Tibial artery (tissue), 4 donors: ENCODE measurements at places on chromosomes 2 and 18.

GRCh38 chr2:154343282-154343681 is 355.2 kb upstream of the KCNJ3 start:
- H3K27ac ChIP-seq: no peak overlapping the region
- H3K4me3 ChIP-seq: no peak overlapping the region
- no peaks in the 10 kb centered on the region for H3K4me1 ChIP-seq

GRCh38 chr18:62938487-62938886 is 223.1 kb downstream of the PHLPP1 start:
- H3K36me3 ChIP-seq: no peaks in the 10 kb centered on the region
- H3K27ac ChIP-seq: peak overlapping the region; percentile 72
- no peaks in the 10 kb centered on the region for H3K27me3 ChIP-seq
- no peak overlapping the region for H3K4me3 ChIP-seq
- peaks cover 21% of the 10 kb centered on the region for H3K4me1 ChIP-seq
- no peak for DNase-seq

DNA sequence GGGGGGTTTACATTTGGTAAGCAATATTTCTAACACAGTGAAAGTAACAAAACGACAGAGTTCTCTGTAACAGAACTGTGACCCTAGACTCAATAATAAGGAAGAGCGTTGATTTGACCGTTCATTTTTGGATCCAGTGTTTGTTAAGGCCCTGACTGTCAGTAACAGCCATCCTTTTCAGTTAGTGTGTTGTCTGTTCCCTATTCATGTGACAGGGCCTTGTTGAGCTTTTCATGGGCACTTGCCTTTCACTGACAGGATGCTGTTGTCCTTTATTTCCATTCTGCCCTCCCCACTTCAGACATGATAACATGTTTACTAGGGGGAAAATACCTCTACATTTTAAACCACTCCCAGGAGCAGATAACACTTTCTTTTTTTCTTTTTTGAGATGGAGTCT is 45.8 kb downstream of the MAP4K4 start:
- peak overlapping the region; percentile 41 for H3K27ac ChIP-seq
- H3K36me3 ChIP-seq: no peaks in the 10 kb centered on the region
- no peaks in the 10 kb centered on the region for H3K27me3 ChIP-seq
- no peak overlapping the region for H3K4me3 ChIP-seq
- no peak for DNase-seq
- peaks cover 53% of the 10 kb centered on the region for H3K4me1 ChIP-seq

- no peak overlapping the region for H3K4me3 ChIP-seq
- DNase-seq: no peak
- H3K27me3 ChIP-seq: no peaks in the 10 kb centered on the region
- H3K4me1 ChIP-seq: peaks cover 4% of the 10 kb centered on the region
These were observed 172.0 kb downstream of the MGAT5 start for GRCh38 chr2:134425724-134426496.

DNA sequence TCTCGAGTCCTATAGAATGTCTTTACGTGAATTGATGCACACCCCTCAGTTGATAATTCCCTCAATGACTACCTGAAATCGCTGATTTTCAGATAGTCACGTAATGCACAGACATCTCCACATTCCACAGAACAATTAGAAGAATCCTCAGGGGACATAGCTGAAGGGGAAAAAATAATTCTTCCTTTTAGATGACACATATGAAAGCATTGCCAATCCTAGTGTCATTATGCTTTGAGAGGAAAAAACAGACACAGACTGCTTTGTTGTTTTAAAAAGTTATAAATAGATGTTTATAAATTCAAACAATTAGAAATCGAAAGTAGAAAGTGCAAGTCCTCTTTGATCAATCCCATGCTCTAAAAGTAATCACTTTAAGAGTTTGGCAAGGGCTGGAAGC is 100.6 kb upstream of the FN1 start:
- peak overlapping the region; percentile 60 for H3K27ac ChIP-seq
- H3K36me3 ChIP-seq: no peaks in the 10 kb centered on the region
- no peaks in the 10 kb centered on the region for H3K27me3 ChIP-seq
- H3K4me3 ChIP-seq: no peak overlapping the region
- H3K4me1 ChIP-seq: peaks cover 51% of the 10 kb centered on the region

GRCh38 chr2:165796129-165796528 is 2.1 kb upstream of the GALNT3 start:
- no peak overlapping the region for H3K27ac ChIP-seq
- no peaks in the 10 kb centered on the region for H3K36me3 ChIP-seq
- H3K27me3 ChIP-seq: no peaks in the 10 kb centered on the region
- DNase-seq: no peak
- H3K4me1 ChIP-seq: peaks cover 5% of the 10 kb centered on the region

- no peaks in the 10 kb centered on the region for H3K27me3 ChIP-seq
- no peak overlapping the region for H3K27ac ChIP-seq
- H3K4me1 ChIP-seq: no peaks in the 10 kb centered on the region
- H3K36me3 ChIP-seq: no peaks in the 10 kb centered on the region
These were observed 417.7 kb upstream of the SLC14A2 start for GRCh38 chr18:45197526-45197970.

GRCh38 chr2:40244251-40244650 is 207.6 kb downstream of the SLC8A1 start:
- H3K27ac ChIP-seq: peak overlapping the region; percentile 48
- H3K4me1 ChIP-seq: peaks cover 22% of the 10 kb centered on the region
- no peak for DNase-seq

GRCh38 chr2:144642856-144643255 is 122.9 kb upstream of the ZEB2 start:
- H3K27me3 ChIP-seq: no peaks in the 10 kb centered on the region
- no peak overlapping the region for H3K27ac ChIP-seq
- no peaks in the 10 kb centered on the region for H3K36me3 ChIP-seq
- H3K4me1 ChIP-seq: no peaks in the 10 kb centered on the region
- no peak overlapping the region for H3K4me3 ChIP-seq
- no peak for DNase-seq

DNA sequence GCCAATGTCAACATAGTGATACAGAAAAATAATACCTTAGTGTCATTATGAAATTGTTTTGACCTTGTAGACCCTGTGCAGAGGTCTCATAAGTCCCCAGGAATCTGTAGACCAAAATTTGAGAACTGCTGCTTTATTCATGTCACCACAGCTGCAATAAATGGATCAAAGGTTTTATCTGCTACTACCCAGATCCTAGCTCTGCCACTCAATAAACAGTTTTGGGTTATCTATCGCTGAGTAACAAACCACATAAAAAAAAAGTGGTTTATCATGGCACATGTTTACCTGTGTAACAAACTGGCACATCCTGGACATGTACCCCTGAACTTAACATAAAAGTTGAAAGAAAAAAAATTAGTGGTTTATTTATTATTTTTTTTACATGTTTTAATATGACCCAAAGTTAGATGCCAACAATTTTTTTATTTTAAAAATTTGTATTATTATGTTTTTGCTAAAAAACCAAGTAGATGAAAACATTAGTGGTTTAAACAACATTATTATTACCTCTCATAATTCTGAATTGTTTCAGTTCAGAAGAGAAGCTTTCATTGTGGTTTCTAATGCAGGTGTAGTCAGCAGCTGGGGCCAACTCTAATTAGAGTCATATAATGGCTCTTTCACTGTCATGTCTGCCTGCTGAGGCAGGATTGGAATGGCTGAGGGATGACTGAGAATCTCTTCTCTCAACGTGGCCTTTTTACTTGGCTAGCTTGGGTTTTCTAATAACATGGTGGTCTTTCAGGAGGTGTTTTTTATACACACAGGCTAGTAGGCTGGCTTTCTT is 103.3 kb upstream of the SLC38A11 start:
- no peaks in the 10 kb centered on the region for H3K36me3 ChIP-seq
- no peaks in the 10 kb centered on the region for H3K4me1 ChIP-seq
- H3K27me3 ChIP-seq: no peaks in the 10 kb centered on the region
- H3K27ac ChIP-seq: no peak overlapping the region

- DNase-seq: no peak
- no peaks in the 10 kb centered on the region for H3K36me3 ChIP-seq
- no peaks in the 10 kb centered on the region for H3K4me1 ChIP-seq
- H3K27ac ChIP-seq: no peak overlapping the region
These were observed 124.4 kb downstream of the HRH4 start for GRCh38 chr18:24584813-24585212.

DNA sequence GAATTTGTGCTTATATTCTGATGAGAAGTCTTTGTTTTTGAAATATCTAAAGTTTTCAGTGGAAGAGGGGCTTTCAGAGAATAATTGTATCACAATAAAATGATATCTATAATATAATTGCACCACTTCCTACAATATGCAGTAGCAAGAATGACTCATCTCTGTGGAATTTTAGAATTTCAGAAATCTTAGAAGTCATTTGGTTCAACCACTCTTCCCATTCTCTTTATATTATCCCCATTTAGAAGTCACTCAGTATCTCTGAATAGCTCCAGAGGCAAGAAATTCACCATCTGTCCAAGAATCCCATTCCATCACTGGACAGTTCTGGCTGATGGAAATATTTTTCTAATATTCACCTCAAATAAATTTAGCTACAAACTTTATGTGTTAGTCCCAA is 59.3 kb upstream of the CCDC68 start:
- no peak for DNase-seq
- no peak overlapping the region for H3K27ac ChIP-seq
- no peaks in the 10 kb centered on the region for H3K36me3 ChIP-seq
- H3K4me1 ChIP-seq: no peaks in the 10 kb centered on the region
- H3K4me3 ChIP-seq: no peak overlapping the region
- no peaks in the 10 kb centered on the region for H3K27me3 ChIP-seq

DNA sequence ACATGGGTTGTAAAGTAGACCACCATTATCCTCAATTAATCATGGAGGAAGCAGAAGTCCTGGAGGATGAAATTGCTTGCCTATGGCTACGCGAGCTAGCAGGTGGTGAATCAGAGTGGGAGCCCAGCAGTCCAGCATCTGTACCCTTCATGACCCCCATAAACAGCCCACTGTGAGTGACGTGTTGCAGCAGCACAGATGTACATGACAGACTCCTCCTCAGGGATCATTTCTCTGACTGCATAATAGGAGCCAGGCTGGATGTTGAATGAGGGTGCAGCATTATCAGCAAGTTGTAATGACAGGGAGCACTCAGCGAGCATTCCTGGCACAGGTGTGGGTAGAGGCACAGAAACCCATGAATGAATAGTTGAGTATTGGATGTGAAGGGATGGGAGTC is 339.3 kb downstream of the MYCN start:
- H3K4me3 ChIP-seq: no peak overlapping the region
- DNase-seq: no peak
- no peaks in the 10 kb centered on the region for H3K36me3 ChIP-seq
- H3K4me1 ChIP-seq: no peaks in the 10 kb centered on the region

GRCh38 chr18:21896732-21897336 is 156.2 kb downstream of the MIB1 start:
- H3K36me3 ChIP-seq: no peaks in the 10 kb centered on the region
- H3K27me3 ChIP-seq: peaks cover 3% of the 10 kb centered on the region
- H3K4me3 ChIP-seq: no peak overlapping the region
- no peak overlapping the region for H3K27ac ChIP-seq
- no peaks in the 10 kb centered on the region for H3K4me1 ChIP-seq

DNA sequence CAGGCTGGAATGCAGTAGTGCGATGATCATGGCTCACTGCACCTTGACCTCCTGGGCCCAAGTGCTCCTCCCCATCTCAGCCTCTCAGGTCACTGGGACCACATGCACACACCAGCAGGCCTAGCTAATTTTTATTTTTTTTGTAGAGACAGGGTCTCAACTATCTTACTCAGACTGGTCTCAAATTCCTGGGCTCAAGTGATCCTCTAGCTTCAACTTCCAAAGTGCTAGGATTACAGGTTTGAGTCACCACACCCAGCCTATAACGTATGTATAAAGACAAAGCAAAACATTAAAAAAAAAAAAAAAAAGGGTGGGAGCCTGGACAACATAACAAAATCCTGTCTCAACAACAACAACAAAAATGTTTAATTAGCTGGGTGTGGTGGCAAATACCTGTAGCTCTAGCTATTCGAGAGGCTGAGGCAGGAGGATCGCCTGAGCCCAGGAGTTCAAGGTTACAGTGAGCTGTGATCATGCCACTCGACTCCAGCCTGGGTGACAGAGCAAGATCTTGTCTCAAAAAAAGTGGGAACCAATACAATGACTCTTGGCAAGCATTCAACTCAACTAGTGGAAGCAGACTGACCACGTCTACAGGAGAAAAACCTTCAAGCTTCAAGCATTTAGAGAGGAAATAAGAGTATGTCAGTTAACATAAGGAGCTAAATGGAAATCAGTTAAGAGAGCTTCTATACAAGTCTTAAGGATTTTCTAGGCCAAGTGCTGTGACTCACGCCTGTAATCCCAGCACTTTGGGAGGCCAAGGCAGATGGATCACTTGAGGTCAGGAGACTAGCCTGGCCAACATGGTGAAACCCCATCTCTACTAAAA is 2.6 kb downstream of the GTF3C2 start:
- DNase-seq: no peak
- peaks cover 33% of the 10 kb centered on the region for H3K4me1 ChIP-seq
- H3K27me3 ChIP-seq: no peaks in the 10 kb centered on the region
- no peak overlapping the region for H3K4me3 ChIP-seq
- H3K27ac ChIP-seq: no peak overlapping the region
- H3K36me3 ChIP-seq: peaks cover 4% of the 10 kb centered on the region

GRCh38 chr18:7567474-7568425 is 634 bp downstream of the PTPRM start:
- H3K27ac ChIP-seq: peak overlapping the region; percentile 94
- peaks cover 23% of the 10 kb centered on the region for H3K4me1 ChIP-seq
- no peaks in the 10 kb centered on the region for H3K36me3 ChIP-seq
- peak overlapping the region; percentile 81 for H3K4me3 ChIP-seq
- DNase-seq: peak; percentile 52

DNA sequence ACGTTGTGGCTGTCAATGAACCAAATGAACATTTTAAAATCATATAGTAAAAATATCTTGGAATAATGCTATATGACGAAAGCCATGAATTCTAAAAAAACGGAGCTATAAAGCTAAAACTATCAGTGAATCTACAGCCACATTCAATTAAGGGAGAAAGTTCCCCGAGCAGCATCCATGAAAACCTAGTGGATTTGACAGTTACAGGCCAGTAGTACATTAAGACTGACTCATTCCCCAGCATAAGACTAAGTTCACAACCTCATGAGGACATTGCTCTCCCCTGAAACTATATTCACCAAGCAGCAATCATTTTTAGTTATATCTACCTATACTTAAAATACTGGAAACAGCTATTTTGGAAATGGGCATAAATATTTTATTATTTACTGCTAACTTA is 36.6 kb downstream of the KIDINS220 start:
- no peaks in the 10 kb centered on the region for H3K27me3 ChIP-seq
- no peak for DNase-seq
- H3K36me3 ChIP-seq: peaks cover 80% of the 10 kb centered on the region
- H3K27ac ChIP-seq: no peak overlapping the region
- no peak overlapping the region for H3K4me3 ChIP-seq
- no peaks in the 10 kb centered on the region for H3K4me1 ChIP-seq

- H3K27ac ChIP-seq: no peak overlapping the region
- DNase-seq: no peak
- no peak overlapping the region for H3K4me3 ChIP-seq
These were observed 161.5 kb downstream of the NAPG start for GRCh38 chr18:10687161-10687925.

GRCh38 chr2:101087638-101088037 is 63.5 kb downstream of the TBC1D8 start:
- H3K4me1 ChIP-seq: peaks cover 5% of the 10 kb centered on the region
- H3K27me3 ChIP-seq: no peaks in the 10 kb centered on the region
- DNase-seq: no peak

- H3K4me1 ChIP-seq: no peaks in the 10 kb centered on the region
- DNase-seq: no peak
- no peak overlapping the region for H3K27ac ChIP-seq
- peaks cover 25% of the 10 kb centered on the region for H3K36me3 ChIP-seq
- H3K4me3 ChIP-seq: no peak overlapping the region
- H3K27me3 ChIP-seq: no peaks in the 10 kb centered on the region
These were observed 31.5 kb downstream of the ZNF519 start for GRCh38 chr18:14100503-14101286.
